ENCODE measurements at places on chromosomes 1 and 21.

GRCh38 chr1:168939110-168939946 lies 167.2 kb upstream of the ATP1B1 start:
- DNase-seq: no peak

GRCh38 chr1:200372885-200373181 lies 37.0 kb downstream of the ZNF281 start:
- no peak for DNase-seq

DNA sequence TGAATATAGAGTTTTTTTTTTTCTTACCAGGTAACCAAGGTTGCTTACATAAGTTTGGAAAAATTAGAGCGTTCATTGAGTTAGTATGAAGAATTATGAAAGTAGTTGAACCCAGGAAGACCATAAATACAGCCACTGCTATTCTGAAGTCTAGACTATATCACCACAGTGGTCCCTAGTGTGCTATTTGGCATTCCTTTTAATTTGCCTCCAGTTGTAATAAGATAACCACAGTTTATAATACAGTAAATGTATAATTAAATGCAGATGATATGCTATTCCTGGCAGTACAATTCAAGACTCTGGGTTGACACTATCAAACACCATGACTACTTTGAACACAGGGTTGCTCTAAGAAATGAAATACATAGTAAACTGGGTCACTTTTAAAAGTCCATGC lies 270.5 kb downstream of the BRINP2 start:
- no peak for DNase-seq

- no peak for DNase-seq
Measured at GRCh38 chr1:94715321-94715720, 104.8 kb upstream of the SLC44A3 start.
